ENCODE measurements at places on chromosomes 6 and 20.

- no peak for DNase-seq
Measured at GRCh38 chr6:107357031-107357430, 102.3 kb downstream of the PDSS2 start.

DNA sequence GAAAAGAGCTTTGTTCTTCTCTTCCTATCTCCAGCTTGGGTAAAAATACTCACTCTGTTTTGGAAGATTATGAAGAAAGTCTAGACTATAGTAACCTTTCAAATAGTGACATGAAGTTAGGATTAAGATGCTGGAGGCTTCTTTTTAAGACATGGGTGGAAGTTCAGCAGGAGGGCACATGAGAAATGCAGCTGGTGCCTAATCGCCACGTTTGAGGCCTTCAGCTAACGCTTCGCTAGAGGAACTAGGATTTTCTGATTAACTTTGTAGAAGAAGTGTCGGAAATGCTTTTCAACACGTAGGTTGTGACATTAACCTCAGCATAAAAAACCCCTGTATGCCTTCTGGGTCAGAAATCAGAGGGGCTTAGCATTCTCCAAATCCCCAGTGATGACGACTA lies 348.1 kb upstream of the MAP3K7 start:
- DNase-seq, result no peak

DNA sequence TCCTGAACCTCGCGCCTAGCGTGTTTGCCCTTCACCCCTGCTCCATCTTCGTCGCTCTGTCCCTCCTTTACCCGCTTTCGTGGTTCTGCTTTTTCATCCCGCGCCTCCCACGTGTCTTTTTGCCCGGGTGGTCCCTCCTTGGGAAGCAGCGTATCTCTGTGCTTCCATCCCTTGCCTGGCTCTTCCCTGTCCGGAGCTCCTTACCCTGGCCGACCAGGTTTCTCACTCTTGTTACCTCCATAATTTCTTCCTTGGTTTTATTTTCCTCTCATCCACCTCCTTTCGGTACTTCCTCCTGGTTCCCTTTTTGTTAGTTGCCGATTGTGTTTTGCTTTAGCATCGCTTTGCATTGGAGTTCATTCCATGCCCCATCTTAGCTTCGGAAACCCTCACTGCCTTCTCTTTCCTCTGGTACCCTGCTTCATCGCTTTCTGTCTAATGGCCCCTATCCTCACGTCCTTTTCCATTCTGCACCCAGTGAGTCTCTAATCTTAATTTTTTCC lies 735 bp downstream of the FAM135A start:
- no peak for DNase-seq

DNA sequence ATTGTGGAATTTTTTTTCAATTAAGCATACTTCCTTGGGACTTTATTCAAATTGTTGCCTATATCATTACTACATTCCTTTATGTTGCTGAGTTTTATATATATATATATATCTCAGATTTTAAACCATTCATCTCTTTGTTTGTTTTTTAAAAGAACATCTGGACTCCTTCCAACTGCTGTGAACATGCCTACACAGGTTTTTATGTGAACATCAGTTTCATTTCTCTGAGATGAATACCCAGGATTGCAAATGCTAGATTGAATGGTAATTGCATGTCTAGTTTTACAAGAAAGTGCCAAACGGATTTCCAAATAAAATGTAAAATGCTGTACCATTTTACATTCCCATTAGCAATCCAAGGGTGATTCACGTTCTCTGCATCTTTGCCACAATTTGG lies 1289.3 kb downstream of the HACE1 start:
- DNase-seq, result no peak

GRCh38 chr6:89986650-89987074 lies 92.4 kb downstream of the GJA10 start:
- no peak for DNase-seq

DNA sequence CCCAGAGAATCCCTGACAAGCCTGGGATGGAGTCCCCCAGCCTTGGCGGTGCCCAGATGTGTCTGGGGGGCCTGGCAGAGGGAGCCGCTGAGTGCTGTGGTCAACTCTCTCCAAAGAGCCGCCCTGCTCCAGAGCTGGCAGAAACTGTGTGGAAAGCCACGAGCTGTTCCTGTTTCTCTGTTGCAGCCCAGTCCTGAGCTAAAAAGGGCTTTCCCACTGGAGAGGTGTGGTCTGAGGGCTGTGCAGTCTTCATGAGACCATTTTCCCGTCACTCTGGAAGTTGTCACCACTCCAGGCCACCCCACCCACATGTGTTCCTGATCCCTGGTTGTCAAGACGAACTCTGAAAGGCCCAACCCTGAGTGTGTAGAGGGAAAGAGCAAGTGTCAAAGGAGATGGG lies 99.7 kb upstream of the KCNK16 start:
- DNase-seq, result no peak

DNA sequence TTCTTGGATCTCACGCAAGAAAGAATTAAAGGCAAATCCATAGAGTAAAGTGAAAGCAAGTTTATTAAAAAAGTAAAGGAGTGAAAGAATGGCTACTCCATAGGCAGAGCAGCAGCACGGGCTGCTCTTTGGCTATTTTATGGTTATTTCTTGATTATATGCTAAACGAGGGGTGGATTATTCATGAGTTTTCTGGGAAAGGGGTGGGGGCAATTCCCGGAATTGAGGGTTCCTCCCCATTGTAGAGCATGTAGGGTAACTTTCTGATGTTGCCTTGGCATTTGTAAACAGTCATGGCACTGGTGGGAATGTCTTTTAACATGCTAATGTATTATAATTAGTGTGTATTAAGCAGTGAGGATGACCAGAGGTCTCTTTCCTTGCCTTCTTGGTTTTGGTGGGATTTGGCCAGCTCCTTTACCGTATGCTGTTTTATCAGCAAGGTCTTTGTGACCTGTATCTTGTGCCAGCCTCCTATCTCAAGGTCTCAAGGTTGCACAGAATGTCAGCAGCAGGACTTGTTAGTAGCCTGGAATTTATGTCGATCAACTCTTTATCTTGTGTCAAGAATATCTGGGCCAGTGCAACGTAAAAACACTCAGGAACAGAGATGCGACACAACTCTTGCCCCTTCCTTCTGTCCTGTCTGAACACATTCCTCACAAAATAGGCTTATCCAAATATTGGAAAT lies 931.4 kb downstream of the QKI start:
- no peak for DNase-seq

DNA sequence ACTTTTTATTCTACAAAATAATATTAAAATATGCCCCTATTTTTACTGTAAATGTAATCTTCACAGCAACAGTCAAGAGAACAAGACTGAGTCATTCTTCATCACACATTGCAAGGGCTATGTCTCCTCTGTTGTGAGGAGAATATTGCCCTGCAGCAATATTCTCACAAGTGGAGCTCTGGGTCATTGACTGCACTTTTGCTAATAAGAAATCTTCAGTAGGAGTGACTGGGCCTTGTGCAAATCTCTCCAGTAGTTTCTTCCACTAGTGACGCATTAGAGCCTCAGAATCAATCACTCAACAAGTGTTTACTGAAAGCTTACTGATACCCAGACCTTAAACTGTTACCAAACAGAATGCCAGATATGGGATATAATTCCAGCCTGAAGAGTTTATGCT lies 49.1 kb downstream of the LAMA2 start:
- no peak for DNase-seq

GRCh38 chr6:145405006-145405551 lies 330.2 kb downstream of the EPM2A start:
- DNase-seq, result no peak

GRCh38 chr6:141152951-141153350 lies 979.8 kb upstream of the GJE1 start:
- DNase-seq, result no peak

DNA sequence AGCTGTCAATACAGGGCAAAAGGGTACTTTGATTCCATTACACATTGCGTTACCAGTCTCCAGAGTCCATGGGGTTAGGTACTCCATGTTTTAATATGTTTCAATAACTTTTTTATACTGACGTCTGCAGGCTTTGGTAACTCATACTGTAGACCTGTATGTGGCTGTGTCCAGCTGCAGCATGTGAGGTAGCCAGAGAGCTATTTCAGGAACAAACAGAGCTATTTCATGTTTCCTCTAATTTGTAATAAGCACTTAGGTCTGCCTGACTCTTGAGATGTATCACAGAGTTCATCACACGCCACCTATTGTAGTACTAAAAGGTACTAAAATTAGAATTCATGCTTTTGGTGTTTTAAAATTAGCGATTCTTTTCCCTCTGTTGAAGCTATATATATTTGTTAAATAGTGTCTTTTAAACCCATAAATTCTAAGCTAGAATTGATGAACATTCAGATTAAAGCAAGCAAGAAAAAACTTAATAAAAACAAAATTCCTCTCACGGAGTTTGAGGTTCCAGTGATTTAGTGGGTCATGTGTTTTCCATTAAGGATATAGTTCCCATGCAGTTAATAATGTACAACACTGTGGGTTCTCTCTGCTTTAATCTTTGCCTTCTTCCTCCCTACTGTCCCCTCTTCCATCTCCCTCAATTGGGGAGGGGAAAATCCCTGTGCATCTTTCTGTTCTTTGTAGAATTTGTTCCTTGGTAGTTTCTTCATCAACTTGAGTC lies 37.0 kb downstream of the FOXO3 start:
- no peak for DNase-seq

- no peak for DNase-seq
Measured at GRCh38 chr6:136803608-136804007, 11.3 kb upstream of the MAP3K5 start.

DNA sequence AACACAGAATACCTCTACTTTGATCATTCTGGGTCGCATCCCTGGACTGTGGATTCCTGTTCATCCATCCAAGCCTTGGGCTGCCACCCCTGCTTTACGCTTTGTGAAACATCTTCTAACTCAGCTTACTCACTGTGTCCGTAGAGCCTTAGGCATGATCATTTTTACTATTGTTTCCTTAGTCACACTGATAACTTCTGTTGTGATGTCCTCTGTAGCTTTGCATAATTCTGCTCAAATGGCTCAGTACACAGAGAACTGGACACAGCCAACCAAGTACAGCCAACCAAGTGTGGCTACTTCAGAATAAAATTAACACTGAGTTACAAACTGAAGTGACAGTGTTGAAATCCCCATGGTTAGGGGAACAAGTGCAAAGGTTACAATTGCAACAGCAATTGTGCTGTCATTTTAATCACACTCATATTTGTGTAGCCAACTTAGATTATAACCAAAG lies 8.6 kb upstream of the FKBP1A start:
- no peak for DNase-seq

DNA sequence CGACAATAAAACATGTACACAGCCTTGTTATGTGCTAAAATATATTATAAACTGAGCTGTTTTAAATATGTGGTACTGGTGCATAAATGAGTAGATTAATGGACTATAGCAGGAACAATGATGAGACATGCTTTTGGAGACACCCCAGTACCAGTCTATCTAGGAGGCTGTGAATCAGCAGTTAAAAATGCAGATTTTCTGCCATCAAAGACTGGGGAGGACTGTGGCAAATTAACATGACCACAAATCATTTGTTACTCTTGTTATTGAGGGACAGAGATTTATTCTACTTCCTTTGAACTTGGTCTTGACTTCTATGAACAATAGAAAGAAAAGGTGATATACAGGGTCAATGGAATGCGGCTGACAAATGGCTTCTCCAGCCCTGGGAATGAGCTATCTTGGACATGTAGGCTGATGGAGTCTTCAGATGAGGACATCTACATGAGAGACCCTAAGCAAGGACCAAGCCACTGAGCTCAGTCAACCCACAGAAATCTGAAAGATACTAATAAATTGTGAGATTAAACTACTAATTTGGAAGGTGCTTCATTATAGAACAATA lies 551.7 kb upstream of the GJE1 start:
- DNase-seq, result no peak

- DNase-seq, result no peak
Measured at GRCh38 chr20:20373091-20373571, 5.2 kb downstream of the INSM1 start.

DNA sequence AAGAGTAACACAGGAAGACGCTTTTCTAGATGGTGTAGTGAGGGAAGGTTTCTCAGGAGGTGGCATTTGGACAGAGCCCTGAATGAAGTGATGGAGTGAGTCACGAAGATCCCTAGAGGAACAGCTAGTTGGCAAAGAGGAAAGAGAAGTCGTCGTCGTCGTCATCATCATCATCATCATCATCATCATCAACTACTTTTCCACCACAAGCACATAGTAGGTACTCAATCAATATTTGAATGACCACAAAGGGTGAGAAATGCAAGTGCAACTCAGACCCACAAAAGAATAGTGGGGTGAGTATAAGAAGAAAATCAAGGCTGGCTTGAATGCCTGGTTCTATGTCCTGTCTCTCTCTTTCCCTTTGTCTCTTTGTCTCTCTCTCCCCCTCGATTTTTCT lies 28.3 kb upstream of the OCSTAMP start:
- DNase-seq, result no peak

DNA sequence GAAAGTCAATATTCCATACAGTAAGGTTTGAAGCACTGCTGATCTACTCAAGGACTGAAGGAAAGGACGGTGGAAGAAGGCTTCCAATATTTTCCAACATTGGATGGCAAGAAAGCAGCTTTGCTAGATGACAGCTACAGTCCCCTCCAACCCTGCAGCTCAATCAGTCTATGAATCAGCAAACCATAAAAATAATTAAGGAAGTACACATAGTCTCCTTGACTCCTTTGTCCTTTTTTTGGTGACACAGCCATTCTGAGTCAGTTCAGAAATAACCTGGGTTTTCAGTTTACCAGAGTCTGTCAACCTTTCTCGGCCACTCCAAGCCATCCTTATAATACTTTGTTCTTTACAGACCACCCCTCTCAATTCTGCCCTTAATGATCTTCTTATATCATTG lies 232.5 kb downstream of the IBTK start:
- no peak for DNase-seq

DNA sequence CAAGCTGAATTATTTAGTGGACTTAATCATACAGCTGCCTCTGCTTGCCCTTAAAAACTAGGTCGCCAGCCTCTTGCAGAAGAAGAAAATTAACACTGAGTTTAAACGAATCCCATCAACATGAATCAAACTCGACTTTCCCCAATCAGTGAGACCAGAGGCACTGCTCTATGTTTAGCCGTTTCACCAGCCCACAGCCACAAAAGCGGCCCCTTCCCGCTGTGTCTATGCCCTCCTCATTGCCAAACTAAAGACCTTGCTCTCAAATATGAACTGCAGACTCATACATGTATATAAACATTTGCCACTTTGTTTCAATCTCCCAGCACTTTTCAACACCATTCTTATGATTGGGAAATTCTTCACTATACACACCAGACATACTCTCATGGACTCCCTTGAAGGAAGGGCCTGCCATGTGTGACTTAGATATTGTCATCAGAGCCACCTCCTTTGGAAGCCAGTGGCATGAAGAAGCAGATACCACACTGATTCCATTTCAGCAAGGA lies 105.8 kb upstream of the ADGRF1 start:
- DNase-seq, result no peak

- peak; percentile 58 for DNase-seq
Measured at GRCh38 chr6:135159531-135159930, 21.6 kb upstream of the MYB start.

GRCh38 chr6:5766260-5766659 lies 240.5 kb downstream of the NRN1 start:
- DNase-seq, result no peak
